ENCODE measurements at places on chromosomes 1 and 21.

DNA sequence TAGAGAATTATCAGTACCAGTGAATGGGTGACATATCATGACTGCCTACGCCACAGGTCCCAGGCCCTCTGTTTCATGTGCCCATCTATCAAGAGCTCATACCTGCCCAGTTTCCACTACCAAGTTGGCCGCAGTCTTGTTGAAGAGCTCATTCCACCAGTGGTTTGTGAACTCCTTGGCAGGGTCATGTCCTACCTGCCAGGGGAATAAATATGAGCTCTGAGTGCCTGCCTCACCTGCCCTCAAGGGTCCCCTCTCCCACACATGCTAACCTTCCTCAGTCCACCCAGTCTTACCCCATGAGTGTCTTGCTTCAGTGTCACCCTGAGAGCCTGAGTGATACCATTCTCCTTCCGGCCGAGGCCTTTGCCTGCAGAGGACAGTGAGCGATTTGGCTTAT lies 3.2 kb downstream of the GPATCH4 start:
- no peak for DNase-seq

- no peak for DNase-seq
Observed at GRCh38 chr21:42179316-42179715, 39.6 kb upstream of the ABCG1 start.

DNA sequence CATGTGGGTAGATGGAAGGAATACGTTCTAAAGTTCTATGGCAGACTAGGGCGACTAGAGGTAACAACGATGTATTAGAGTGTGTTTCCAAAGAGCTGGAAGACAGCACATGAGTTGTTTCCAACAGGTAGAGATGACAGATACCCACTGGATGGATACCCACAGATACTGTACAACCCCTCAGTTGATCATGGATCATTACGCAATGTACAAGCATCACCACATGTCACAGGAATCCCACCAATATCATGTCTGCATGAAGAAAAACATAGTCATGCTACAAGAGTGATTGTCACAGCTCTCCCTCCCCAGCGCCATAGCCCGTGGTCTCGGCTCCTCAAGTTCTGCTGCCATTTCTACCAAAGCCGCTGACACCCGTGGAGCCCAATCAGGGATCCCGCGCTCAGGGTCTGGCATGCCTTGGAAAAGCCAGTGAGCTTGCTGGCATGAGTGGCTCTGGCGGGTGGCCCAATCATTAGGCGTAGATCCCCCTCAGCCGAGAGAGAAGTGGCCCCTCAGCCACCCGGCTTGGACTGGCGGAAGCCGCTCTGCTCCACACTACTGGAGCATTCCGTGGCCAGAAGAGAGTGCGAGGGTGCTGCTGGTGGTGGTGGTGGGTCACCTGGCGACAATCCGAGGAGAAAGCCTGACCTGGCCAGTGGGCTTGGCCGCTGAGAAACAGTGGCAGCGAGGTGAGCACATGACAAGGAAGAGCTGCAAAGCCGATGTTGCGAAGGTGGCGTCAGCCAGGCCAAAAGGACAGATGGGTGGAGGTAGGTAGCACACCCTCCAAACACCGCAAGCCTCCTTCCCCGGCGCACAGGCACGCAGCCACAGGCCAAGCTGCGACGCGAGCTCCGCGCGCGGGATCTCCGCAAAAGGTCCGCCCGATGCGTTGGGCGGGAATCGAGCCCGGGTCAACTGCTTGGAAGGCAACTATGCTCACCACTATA lies 65.7 kb upstream of the FCGR2A start:
- no peak for DNase-seq

- DNase-seq = peak; percentile 78
Observed at GRCh38 chr21:43975469-43976098, 36.5 kb upstream of the TRAPPC10 start.

- DNase-seq = no peak
Observed at GRCh38 chr21:34983680-34984086, 65.4 kb downstream of the RUNX1 start.

GRCh38 chr1:25099343-25099951 lies 132.9 kb downstream of the SYF2 start:
- DNase-seq = peak; percentile 57

DNA sequence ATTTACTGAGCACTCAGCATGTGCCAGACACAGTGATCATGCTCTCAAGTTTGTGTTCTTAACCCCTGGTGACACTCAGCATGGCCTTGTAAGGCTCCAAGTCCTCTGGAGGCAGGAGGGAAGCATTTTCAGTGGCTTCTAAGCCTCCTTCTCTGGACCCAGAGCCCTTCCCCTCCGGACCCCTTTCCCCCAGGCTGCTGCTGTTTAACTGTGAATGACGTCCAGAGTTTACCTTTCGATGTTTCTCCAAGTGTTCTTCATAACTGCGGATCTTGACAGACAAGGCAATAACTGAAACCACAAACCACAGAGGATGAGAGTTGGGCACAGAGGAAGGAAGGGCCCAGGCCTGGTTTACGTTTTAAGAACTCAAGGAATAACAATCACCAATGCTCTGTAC lies 6.5 kb downstream of the MRPS15 start:
- DNase-seq = no peak

GRCh38 chr1:42418516-42418915 lies 37.3 kb downstream of the ZMYND12 start:
- DNase-seq = no peak

GRCh38 chr1:179141592-179142251 lies 59.9 kb downstream of the TOR3A start:
- DNase-seq = no peak

DNA sequence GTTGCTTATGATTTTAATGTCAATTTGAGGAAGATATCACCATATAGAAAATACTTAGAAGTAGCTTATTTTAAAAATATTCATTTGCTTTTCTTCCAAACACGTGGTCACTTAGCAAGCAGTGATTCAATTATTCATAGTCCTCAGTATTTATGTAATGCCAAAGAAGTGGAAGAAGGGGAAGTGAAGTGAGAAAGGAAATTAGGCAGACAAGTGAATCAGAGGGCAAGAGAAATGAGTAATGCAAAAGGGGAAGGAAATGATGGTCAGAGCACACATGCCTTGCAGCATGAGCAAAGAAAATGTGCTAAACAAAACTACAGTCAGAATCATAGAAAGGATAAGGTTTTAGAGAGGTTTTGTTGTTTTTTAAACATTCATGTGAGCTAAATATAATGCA lies 31.8 kb downstream of the SDCCAG8 start:
- DNase-seq = no peak

DNA sequence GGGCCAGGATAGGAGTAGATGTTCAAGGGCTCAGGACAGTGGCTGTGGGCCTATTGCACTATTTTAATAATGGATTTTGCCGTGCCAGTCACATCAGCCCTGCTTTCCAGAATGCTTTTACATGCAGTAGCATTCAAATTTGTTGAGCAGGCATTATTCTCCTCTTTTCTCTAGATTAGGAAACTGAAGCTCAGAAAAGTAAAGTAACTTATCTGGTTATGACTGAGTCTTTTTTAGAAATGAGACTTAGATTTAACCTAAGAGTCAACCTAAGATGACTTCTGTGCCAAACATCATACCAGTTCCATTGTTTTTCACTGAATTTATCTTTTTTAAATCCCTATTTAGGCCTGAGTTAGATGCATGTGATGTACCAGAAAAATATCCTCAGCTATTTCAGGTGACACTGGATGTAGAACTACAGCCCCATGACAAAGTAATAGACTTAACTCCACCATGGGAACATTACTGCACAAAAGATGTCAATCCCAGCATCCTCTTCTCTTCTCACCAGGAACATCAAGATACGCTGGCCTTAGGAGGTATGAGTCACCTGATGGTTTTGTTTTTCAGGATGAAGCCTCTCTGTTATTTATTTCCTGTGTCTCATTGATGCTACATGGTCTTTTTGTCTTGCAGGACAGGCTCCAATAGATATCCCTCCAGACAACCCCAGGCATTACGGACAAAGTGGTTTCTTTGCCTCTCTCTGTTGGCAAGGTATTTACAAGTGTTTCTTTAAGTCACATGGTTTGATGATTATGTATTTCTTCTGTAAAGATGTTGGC lies 31.4 kb upstream of the LEPR start:
- no peak for DNase-seq
